Lower lobe of right lung (tissue), 2 donors: ENCODE measurements at places on chromosomes 2 and 18. TPM values are rescaled to one million over a fixed set of nuclear protein-coding genes. Genes with fewer than 3 reads are reported as not detected.

Gene LRRFIP1
- 180 TPM for total RNA-seq

Gene RHOB
- 176 TPM for total RNA-seq

- DNase-seq = no peak
- no peak overlapping the region for H3K4me3 ChIP-seq
- H3K36me3 ChIP-seq = peaks cover 21% of the 10 kb centered on the region
- H3K27ac ChIP-seq = no peak overlapping the region
- H3K27me3 ChIP-seq = no peaks in the 10 kb centered on the region
Measured at GRCh38 chr2:24147364-24147763, 24.1 kb downstream of the FAM228B start.

Gene PLB1
- total RNA-seq = 5.5 TPM

- no peak overlapping the region for H3K27ac ChIP-seq
- H3K4me3 ChIP-seq = no peak overlapping the region
- peaks cover 27% of the 10 kb centered on the region for H3K36me3 ChIP-seq
- H3K27me3 ChIP-seq = no peaks in the 10 kb centered on the region
Measured at GRCh38 chr18:23020555-23021294, 87.6 kb downstream of the RBBP8 start.

Gene TSPYL6
- not detected for total RNA-seq

Gene LAMA3
- total RNA-seq = 89.1 TPM

- H3K27ac ChIP-seq = peak overlapping the region; percentile 3
- no peak for DNase-seq
- no peaks in the 10 kb centered on the region for H3K36me3 ChIP-seq
- H3K4me1 ChIP-seq = peaks cover 10% of the 10 kb centered on the region
- H3K27me3 ChIP-seq = no peaks in the 10 kb centered on the region
Measured at GRCh38 chr18:63271881-63272299, 47.7 kb downstream of the BCL2 start.

DNA sequence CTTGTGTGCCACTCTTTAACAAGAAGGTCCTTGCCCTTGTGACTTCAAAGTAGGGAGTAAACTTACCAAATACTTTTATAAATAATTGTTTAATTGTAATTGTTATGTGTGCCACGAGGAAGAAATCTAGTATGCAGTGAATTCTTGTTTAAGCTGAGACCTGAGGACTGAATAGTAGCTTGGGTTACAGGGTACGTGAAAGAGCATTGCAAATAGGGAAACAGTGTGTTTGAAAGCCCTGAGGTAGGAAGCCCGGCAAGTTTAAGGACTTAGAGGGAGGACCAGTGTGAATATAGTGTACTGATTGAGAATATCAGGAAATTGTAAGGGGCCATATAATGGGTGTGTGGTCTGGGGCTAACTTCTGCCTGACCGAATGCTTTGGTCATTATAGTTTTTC, 26.2 kb downstream of the PHLPP1 start:
- H3K36me3 ChIP-seq = no peaks in the 10 kb centered on the region
- DNase-seq = no peak
- H3K4me3 ChIP-seq = no peak overlapping the region

Gene LYG1
- 1.0 TPM for total RNA-seq
